ENCODE measurements at places on chromosomes 16 and 17. TPM values are rescaled to one million over a fixed set of nuclear protein-coding genes. Genes with fewer than 3 reads are reported as not detected.

CTRB2 gene
- 4.1 TPM for total RNA-seq

GRCh38 chr17:65359016-65359415, 202.4 kb downstream of the AXIN2 start:
- no peak for DNase-seq

GRCh38 chr17:27407916-27408864, 48.1 kb upstream of the KSR1 start:
- DNase-seq = peak; percentile 45

DNA sequence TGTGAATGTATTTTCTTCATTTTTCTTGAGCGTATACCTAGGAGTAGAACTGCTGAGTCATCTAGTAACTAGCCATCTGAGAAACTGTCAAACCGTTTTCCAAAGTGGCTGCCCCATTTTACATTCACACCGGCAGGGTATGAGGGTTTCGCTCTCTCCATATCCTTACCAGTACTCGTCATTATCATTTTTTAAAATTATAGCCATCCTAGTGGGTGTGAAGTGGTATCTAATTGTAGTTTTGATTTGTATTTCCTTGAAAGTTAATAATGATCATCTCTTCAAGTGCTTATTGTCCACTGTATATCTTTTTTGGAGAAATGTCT, 6.0 kb downstream of the RNF157 start:
- DNase-seq = no peak

DNA sequence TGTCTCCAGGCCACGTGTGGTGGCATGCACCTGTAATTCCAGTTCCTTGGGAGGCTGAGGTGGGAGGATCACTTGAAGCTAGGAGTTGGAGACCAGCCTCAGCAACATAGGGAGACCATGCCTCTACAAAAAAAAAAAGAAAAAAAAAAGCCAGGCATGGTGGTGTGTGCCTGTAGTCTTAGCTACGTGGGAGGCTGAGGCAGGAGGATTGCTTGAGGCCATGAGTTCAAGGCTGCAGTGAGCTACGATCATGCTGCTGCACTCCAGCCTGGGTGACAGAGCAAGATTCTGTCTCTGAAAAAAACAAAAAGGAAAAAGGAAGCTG, 103.9 kb downstream of the CMIP start:
- no peak for DNase-seq

KRT222 gene
- 0.26 TPM for total RNA-seq

RABEP2 gene
- 7.5 TPM for total RNA-seq

GRCh38 chr17:62892061-62892675, 73.9 kb upstream of the TANC2 start:
- DNase-seq = no peak

CMTM2 gene
- total RNA-seq = 1.00 TPM

TMEM101 gene
- total RNA-seq = 15.4 TPM

DNA sequence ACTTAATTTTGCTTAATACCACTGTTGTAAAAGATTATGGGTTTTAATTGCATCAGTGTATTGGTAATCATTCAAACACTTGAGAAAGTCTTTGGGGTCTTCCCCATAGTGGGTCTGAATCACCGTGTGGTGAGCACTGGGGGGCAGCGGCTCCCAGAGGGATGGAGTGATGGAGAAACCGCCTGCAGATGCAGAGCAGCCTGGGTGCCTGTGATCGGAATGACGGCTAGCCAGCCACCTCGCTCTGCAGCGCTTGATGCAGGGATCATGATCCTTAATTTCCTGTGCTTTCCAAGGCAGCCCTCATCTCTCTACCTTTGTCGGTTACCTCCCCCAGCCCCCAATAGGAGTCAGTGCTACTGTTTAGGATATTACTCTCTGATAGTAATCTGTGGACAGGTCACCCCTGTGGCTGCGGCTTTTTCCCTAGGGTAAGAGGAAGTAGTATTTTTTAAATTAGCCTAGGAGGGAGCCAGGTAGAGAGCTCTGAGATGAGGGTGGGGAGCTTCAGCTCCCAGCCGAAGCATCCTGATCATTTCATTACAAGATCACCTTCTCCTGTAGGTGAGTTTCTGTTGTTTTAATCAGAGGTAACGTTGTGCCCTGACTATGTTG, 135.6 kb downstream of the MSI2 start:
- no peak for DNase-seq

- DNase-seq = no peak
Observed at GRCh38 chr16:10228779-10229178, 46.6 kb upstream of the GRIN2A start.

DNA sequence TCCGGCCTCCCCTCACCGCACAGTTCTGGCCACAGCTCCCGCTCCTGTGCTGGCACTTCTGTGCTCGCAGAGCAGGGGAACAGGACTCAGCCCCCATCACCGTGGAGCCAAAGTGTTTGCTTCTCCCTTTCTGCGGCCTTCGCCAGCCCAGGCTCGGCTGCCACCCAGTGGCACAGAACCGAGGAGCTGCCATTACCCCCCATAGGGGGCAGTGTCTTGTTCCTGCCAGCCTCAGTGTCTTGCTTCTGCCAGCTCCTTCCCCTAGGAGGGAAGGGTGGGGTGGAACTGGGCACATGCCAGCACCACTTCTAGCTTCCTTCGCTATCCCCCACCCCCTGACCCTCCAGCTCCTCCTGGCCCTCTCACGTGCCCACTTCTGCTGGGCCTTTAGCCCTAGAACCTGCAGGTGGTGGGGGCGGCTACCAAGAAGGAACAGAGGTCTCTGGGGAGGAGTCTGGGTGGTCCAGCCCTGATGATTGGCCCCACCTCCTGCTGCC, 645 bp upstream of the ELMO3 start:
- no peak for DNase-seq

SPATA33 gene
- 4.6 TPM for total RNA-seq

SMTNL2 gene
- total RNA-seq = 0.74 TPM

DNA sequence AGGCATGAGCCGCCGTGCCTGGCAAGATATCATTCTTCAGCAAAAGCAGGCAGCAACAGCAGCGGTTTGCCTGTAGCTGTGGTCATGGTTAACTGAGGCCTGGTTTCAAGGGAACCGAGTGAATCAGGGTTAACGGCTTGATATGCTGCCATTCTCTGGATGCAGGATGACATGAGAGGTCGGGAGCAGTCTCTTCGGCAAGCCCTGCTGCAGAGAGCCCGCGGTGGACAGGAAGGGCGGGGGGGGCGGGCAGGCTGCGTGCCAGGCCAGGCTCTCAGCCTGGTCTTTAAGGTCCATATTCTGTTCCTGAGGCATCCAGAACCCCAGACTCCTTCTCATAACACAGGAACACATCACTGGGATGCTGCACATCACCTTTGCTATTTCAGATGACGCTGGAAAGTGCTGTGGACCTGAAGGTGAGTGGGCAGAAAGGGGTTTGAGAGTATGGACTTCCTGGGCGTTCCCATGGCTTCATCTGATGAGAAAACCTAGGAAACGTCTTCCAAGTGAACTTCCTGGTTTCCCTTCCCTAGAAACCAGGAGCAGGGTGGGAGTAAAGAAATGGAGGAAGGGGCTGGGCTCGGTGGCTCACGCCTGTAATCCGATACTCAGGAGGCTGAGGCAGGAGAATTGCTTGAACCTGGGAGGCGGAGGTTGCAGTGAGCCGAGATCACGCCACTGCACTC, 165.6 kb upstream of the RPH3AL start:
- no peak for DNase-seq

RAP1GAP2 gene
- total RNA-seq = 10.4 TPM

ZNF597 gene
- 2.4 TPM for total RNA-seq

DNA sequence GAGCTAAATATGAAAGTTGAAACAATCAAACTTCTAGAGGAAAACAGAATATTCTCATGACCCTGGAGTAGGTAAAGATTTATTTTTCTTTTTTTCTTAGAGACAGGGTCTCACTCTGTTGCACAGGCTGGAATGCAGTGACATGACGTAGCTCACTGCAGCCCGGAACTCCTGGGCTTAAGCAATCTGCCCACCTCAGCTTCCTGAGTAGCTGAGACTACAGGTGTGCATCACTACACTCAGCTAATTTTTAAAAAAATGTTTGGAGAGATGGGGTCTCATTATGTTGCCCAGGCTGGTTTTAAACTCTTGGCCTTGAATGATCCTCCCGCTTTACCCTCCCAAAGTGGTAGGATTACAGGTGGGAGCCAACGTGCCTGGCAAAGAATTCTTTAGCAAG, 15.5 kb downstream of the IKZF3 start:
- DNase-seq = no peak

NUDT7 gene
- total RNA-seq = 13.4 TPM

DNA sequence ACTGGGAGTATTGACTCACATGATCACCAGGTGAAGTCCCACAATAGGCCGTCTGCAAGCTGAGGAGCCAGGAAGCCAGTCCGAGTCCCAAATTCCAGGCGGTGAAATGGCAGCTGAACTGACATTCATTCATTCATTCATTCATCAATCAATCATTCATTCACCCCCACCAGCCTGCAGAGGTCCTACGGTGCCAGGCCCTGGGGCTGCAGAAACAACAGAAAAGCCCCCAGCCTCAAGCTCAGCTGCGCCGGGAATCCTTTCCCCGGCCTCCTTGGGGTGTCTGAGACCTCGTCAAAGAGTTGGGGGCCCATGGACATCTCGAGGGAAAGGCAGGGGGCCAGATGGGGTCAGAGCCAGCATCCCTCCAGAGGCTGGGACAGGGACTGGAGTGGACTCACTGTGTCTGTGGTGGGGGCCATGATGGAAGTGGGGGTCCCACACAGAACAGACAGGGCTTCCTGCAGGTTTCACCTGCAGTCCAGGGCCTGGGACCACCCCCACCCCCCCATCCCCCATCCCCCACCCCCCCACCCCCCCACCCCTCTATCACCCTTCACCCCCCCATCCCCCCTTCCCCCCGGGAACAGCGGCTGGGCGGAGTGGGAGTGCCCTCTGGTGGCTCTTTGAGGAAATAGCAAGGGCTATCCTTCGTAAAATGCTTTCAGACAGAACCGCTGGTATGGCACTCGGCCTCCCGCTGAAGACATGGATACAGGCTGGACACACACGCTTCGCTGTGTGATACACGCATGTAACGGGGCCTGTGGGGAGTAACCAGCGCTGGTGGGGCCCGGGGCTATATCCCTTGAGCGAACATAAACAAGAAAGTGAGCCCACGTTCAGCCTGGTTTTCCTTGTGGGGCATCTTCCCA, 8.5 kb upstream of the ZC3H18 start:
- DNase-seq = no peak

DNA sequence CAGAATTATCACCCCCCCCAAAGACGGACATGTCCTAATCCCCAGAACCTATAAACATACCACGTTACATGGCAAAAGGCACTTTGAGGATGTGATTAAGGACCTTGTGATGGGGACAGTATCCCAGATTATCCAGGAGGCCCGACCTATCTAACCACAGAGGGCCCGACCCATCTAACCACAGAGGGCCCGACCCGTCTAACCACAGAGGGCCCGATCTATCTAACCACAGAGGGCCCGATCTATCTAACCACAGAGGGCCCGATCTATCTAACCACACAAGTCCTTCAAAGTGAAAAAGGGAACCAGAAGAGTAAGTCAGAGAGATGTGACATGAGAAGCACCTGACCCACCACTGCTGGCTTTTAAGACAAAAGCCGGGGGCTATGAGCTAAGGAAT, 56.8 kb downstream of the ANKFY1 start:
- DNase-seq = no peak

ALOX12B gene
- total RNA-seq = not detected

DNA sequence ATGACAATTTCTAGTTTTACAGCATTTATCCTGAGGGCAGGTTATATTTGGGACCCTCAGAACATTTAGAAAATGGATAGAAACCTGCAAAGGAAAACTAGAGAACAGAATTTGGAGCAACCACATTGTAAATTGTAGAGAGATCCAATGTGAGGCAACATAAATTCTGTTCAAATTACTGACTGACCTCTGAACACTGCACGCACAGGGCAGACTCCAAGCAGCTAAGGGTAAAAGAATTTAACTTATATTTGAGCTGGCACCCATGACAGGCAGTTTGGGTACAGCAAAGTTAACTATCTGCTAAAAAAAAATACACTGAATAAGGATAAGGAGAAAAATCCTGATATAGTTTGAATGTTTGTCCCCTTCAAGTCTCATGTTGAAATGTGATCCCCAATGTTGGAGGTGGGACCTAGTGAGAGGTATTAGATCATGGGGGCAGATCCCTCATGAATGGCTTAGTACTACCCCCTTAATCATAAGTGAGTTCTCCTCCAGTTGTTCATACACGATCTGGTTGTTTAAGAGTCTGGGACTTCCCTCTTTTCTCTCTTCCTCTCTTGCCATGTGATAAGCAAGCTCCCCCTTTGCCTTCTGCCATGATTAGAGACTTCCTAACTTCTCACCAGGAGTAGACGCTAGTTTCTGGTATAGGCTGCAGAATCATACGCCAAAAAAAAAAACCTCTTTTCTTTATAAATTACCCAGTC, 75.7 kb downstream of the FBXL20 start:
- DNase-seq = no peak

DNA sequence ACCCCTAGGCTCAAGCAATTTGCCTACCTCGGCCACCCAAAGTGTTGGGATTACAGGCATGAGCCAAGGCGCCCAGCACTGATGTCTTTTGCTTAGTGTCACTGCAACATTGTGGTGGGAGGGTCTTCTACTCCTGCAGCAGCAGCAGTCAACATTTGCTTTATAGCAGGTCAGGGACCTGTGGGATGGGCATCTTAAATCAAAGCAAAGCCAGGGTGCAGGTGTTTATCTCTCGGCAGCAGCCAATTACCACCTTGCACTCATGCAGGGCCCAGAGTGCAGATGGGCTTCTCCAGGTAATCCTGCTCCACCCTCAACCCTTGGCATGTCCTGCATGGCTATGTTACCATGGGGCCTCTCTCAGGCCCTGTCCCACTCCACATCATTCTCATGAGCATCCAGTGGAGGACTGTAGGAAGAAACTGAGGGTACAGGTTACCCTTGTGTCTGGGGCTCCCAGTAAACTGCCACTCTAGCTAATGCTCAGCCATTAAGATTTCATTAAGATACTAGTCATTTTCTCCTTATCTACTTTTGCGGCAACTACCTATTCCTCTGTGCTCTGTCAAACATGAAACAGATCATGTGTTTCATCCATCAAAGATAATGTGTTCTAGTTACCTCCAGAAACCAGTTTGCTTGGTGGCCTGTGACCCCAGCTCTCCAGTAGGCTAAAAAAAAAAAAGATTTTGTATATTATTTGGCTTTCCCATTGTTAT, 16.8 kb downstream of the ADGRG5 start:
- DNase-seq = peak; percentile 28

DNA sequence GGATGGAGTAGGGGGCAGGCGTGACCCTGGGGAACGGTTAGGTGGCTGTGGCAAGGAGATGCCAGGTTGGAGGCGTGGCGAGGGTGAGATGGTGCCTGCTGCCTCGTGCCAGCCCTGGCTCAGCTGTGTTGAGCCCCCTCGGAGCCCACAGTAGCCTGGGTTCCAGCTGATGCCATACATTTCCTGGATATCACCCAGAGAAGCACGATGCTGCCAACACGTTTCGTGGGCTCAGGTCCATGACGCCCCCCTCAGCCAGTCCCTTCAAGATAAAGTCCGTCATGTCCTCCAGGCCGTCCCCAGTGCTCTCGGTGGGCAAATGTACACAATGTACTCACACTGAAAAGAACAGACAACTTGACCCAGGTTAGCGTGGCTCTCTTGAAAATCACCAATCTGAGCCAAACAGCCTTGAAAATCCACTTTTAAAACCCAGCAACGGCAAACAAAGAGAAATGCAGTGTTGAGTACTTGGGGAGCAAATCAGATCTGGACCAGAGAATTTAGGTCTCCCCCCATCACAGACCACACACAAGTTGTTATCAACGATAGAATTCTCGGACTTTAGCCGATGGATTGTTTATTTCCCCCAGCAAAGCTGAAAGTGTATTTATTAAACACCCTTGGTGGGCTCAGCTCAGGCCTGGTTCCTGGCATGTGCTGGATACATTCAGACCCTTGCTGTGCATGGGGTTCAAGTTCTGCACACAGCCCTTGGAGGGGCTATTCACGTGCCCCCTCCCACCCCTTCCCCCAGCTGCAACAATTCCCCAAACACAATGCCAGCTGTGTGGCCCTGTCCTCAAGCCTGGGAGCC, 102.8 kb upstream of the PLCG2 start:
- no peak for DNase-seq

- DNase-seq = no peak
Observed at GRCh38 chr17:58755269-58755576, 431 bp upstream of the PPM1E start.

Measured in mesenteric fat pad (tissue), 1 donor.